Pancreas (tissue), 10 donors: ENCODE measurements at places on chromosomes 3 and 15.
A peak's percentile ranks its signal among the peaks of the same experiment; 100 is the strongest.

DNA sequence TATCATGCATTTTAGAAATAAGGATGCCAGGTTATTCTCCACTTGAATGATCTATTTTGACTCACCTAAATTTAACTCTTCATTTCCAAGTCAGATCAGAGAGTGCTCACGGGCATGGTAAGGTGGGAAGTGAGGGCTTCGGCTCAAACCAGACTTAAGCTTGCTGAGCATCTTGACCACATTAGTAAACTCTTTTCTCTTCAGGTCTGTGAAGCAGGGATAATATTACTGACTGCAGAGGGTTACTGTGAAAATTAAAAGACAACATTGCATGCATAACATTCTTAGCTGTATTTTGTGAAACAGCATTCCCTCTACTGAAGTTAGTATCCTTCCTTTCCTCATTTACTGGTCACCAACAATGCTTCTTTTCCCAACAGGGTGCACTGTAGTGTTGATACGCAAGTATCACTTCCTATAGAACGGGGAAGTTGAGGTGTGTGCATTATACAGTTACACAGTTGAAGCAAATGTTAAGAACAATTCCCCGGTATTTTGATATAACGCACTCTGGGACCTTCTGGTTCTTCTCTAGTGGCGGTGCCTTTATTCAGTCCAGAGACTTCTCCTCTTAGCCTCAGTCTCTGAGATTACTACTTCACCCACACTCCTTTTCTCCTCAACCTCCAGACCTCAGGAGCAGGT is 74.1 kb upstream of the MNS1 start:
- H3K36me3 ChIP-seq, result no peaks in the 10 kb centered on the region
- no peak for DNase-seq
- H3K4me1 ChIP-seq, result no peaks in the 10 kb centered on the region
- no peaks in the 10 kb centered on the region for H3K27me3 ChIP-seq
- H3K27ac ChIP-seq, result no peak overlapping the region
- H3K4me3 ChIP-seq, result no peak overlapping the region

GRCh38 chr15:90051874-90052273 is 50.4 kb downstream of the IDH2 start:
- DNase-seq, result peak; percentile 12
- H3K27me3 ChIP-seq, result no peaks in the 10 kb centered on the region
- H3K36me3 ChIP-seq, result no peaks in the 10 kb centered on the region
- H3K4me1 ChIP-seq, result peaks cover 16% of the 10 kb centered on the region

- H3K36me3 ChIP-seq, result no peaks in the 10 kb centered on the region
- H3K4me3 ChIP-seq, result no peak overlapping the region
- no peak overlapping the region for H3K27ac ChIP-seq
- no peaks in the 10 kb centered on the region for H3K4me1 ChIP-seq
Measured at GRCh38 chr3:18813300-18813699, 335.0 kb upstream of the KCNH8 start.

DNA sequence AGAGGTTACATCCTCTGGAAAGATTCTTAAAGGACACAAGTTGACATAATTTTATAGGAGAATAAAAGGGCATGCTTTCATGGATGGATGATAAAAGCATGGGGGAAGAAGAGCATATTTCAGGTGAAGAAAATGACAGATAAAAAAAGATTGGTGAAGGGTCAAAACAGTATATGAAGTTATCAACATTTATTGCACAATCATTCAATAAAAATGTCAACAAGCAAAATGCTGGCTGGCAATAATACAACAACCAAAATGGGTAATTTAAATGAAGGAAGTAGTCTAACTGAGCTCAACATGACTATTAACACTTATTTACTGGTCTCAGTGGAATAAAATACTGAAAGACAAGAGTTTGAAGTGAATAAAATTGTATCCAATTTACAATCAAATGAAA is 696.7 kb downstream of the SQOR start:
- DNase-seq, result no peak
- no peaks in the 10 kb centered on the region for H3K36me3 ChIP-seq
- H3K27me3 ChIP-seq, result no peaks in the 10 kb centered on the region
- no peak overlapping the region for H3K27ac ChIP-seq

DNA sequence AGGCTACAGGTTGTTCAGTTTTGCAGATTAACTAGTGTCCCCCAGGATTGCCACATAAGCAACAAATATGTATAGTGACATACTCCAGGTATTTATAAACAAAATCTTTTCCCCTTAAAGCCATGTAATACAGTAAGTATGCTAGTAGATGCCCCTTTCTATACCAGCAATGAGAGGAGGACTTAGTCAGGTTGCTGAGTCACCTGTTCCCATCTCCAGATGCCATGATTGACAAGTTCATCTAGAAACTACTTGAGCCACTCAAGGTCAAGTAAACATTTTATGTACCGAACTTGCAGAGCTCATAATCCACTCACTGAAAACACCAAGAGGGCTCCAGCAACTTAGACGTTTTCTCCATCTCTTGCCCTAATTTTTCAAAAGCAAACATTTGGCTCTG is 18.2 kb downstream of the SLC9A9 start:
- H3K4me3 ChIP-seq, result no peak overlapping the region
- no peak overlapping the region for H3K27ac ChIP-seq
- no peaks in the 10 kb centered on the region for H3K36me3 ChIP-seq
- H3K27me3 ChIP-seq, result no peaks in the 10 kb centered on the region
- DNase-seq, result no peak
